ENCODE measurements at places on chromosomes 2 and 18. TPM values are rescaled to one million over a fixed set of nuclear protein-coding genes. Genes with fewer than 3 reads are reported as not detected.

Gene CYS1
- total RNA-seq: 47.6 TPM

Gene SULT6B1
- total RNA-seq: not detected

Gene HES6
- total RNA-seq: 10.4 TPM

Gene AP1S3
- 1.2 TPM for total RNA-seq

Gene ABCA12
- total RNA-seq: not detected

Data from esophagus muscularis mucosa (tissue), 4 donors.